Ecto neural progenitor cell (in vitro differentiated cells): ENCODE measurements at places on chromosomes 5 and 9.
A peak's percentile ranks its signal among the peaks of the same experiment; 100 is the strongest.

- peak; percentile 48 for DNase-seq
Observed at GRCh38 chr5:33299621-33300208, 141.1 kb upstream of the TARS1 start.

GRCh38 chr5:93273176-93273575, 307.8 kb downstream of the NR2F1-AS1 start:
- no peak for DNase-seq

GRCh38 chr5:75142566-75143136, 90.3 kb upstream of the GCNT4 start:
- DNase-seq: no peak

- no peak for DNase-seq
Observed at GRCh38 chr5:19685473-19685872, 302.5 kb downstream of the CDH18 start.

DNA sequence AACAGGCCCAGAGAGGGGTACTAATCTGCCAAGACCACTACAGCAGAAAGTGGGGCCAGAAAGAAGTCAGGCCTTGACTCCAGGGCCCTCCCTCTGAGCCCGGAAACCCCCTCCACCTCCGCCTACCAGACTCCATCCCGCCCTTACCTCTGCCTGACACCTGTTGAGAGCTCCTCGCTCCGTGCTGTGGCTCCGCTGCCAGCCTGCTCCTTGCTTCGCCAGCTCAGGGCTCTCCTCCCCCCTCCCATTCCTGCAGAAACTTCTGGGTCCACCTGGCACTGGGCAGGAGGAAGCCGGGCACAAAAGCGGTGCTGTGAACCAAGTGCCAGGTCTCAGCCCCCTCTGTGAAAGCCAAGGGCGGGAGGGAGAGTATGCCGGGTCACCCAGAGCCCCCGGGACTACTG, 6.4 kb upstream of the ST6GALNAC6 start:
- DNase-seq: no peak

DNA sequence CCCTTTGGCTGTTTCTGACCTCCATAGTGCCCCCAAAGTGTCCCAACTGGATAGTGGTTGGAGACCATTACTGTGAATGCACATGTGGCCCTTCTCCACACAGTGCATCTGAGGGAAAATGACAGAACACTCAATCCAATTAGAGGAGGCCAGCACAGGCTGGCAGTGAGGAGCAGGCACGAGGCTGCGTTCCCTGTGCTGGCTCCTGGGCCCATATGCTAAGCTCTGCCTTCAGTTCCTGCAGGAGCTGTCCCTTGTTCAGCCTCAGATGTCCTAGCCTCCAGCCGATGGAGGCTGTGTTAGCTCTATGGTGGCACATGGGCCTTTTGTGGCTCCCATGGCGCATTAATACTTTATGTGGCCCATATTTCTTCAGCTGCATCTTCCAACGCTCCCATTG, 35.8 kb downstream of the ALG2 start:
- no peak for DNase-seq
